A549 treated with Mapracorat at 1 μM for 4 hours (cell line): ENCODE measurements at places on chromosomes 12 and 14. TPM values are rescaled to one million over a fixed set of nuclear protein-coding genes. Genes with fewer than 3 reads are reported as not detected.

Gene P2RX7
- total RNA-seq = not detected in 5 replicates

Gene LRP1-AS
- total RNA-seq = not detected in 5 replicates

Gene APOF
- not detected in 5 replicates for total RNA-seq

Gene MMP14
- total RNA-seq = 0.33 to 1.1 TPM (median 0.76 TPM) in 5 replicates

Gene RND1
- total RNA-seq = 4.3 to 8.4 TPM (median 5.8 TPM) in 5 replicates

Gene MAP3K9
- total RNA-seq = 4.4 to 6.5 TPM (median 5.4 TPM) in 5 replicates

Gene METTL1
- 47.6 to 55.6 TPM (median 52.6 TPM) in 5 replicates for total RNA-seq

Gene RPAP3
- 33.1 to 48.7 TPM (median 44.1 TPM) in 5 replicates for total RNA-seq

Gene P2RX2
- total RNA-seq = not detected in 5 replicates

Gene ATP2A2
- 238 to 302 TPM (median 280 TPM) in 5 replicates for total RNA-seq

Gene CARMIL3
- 0.35 to 0.74 TPM (median 0.53 TPM) in 5 replicates for total RNA-seq

Gene CNTN1
- total RNA-seq = 35.1 to 66.0 TPM (median 51.4 TPM) in 5 replicates

Gene TMEM119
- total RNA-seq = 0.06 to 0.12 TPM in 2 of 5 replicates, not detected in the others

Gene GALNT16
- total RNA-seq = 2.1 to 3.6 TPM (median 3.3 TPM) in 5 replicates

Gene NGB
- not detected in 5 replicates for total RNA-seq

Gene CD9
- total RNA-seq = 247 to 271 TPM (median 270 TPM) in 5 replicates

Gene SLC6A15
- total RNA-seq = 3.6 to 5.4 TPM (median 3.8 TPM) in 5 replicates

Gene MYBPC1
- not detected in 5 replicates for total RNA-seq

Gene PROX2
- total RNA-seq = not detected in 5 replicates

Gene KLRB1
- not detected in 5 replicates for total RNA-seq

Gene HAL
- 0.24 to 0.63 TPM (median 0.55 TPM) in 5 replicates for total RNA-seq

Gene CEBPE
- total RNA-seq = not detected in 5 replicates

Gene SRRM4
- total RNA-seq = not detected in 5 replicates

Gene PLEKHA5
- total RNA-seq = 5.8 to 7.9 TPM (median 7.3 TPM) in 5 replicates

Gene TDRD9
- 0.14 to 0.40 TPM (median 0.28 TPM) in 4 of 5 replicates, not detected in the other for total RNA-seq

Gene EEF1AKMT3
- 4.8 to 5.7 TPM (median 5.6 TPM) in 5 replicates for total RNA-seq

Gene HOXC9
- total RNA-seq = 11.1 to 13.2 TPM (median 11.7 TPM) in 5 replicates

Gene CD27
- total RNA-seq = not detected in 5 replicates

Gene HHIPL1
- total RNA-seq = 0.13 to 0.22 TPM (median 0.17 TPM) in 5 replicates

Gene SLC25A47
- not detected in 5 replicates for total RNA-seq

Gene ZNF891
- 0.28 to 0.41 TPM (median 0.31 TPM) in 5 replicates for total RNA-seq

Gene SIX6
- total RNA-seq = not detected in 5 replicates

Gene C12orf54
- total RNA-seq = not detected in 5 replicates

Gene KRT83
- 2.4 to 6.6 TPM (median 6.0 TPM) in 5 replicates for total RNA-seq

Gene CMKLR1
- total RNA-seq = 0.13 TPM in 1 of 5 replicates, not detected in the others
